NCI-H2171 treated with DMSO at 0.1 percent for 48 hours (cell line): ENCODE measurements at places on chromosomes 6 and 20.

GRCh38 chr20:58684291-58684690, 8.3 kb upstream of the NPEPL1 start:
- no peak for DNase-seq

GRCh38 chr6:131682442-131682841, 18.8 kb downstream of the OR2A4 start:
- DNase-seq = no peak

GRCh38 chr6:80357674-80358073, 251.2 kb downstream of the BCKDHB start:
- DNase-seq = no peak

GRCh38 chr6:1296542-1296941, 15.4 kb upstream of the FOXQ1 start:
- DNase-seq = no peak

DNA sequence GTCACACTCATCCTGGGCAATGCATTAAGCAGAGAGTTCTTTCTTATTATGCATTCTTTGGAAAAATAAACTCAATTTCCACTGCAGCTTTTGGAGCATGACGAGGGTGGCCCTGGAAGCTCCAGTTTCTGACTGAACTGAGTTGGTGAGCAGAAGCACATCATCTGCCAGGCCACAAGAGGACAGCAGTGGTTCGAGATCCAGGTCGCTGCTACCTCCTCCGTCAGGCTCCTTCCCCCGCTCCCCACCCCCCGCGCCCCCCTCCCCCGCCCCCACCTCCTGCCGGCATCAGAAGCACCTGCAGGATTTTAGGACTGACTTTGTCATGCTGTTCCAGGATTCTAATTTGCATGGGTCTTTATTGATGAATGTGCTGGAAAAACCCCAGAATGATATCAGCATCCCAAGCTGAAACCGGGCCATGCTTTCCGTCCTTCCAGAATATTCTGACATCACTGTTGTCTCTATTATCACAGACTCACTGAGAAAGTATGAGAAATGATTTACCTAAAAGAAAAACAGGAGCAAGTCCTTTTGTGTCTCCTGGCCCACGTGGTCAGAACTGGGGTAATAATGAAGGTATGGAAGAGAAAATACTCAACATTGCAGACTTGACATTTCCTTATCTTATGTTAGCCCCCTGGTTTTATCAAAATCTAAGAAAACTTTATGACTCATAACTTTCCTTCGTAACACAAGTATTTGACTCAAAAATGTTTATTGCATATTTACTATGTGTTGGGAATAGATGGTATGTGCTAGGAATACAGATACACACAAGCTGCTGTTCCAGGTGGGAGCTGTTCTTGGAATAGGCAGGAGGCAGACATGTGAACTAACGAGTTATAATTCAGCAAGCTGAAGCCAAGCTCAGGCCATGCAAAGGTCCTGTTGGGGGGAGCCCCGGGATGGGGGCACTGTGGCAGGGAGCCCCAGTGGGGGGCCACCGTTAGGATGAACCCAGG, 220.2 kb upstream of the EXOC2 start:
- DNase-seq = no peak

- DNase-seq = peak; percentile 64
These were observed 8.8 kb upstream of the NDRG3 start for GRCh38 chr20:36754656-36755222.

- DNase-seq = peak; percentile 26
These were observed 193.1 kb downstream of the DOK5 start for GRCh38 chr20:54668271-54669039.

GRCh38 chr20:39660226-39660625, 698.1 kb downstream of the DHX35 start:
- no peak for DNase-seq

DNA sequence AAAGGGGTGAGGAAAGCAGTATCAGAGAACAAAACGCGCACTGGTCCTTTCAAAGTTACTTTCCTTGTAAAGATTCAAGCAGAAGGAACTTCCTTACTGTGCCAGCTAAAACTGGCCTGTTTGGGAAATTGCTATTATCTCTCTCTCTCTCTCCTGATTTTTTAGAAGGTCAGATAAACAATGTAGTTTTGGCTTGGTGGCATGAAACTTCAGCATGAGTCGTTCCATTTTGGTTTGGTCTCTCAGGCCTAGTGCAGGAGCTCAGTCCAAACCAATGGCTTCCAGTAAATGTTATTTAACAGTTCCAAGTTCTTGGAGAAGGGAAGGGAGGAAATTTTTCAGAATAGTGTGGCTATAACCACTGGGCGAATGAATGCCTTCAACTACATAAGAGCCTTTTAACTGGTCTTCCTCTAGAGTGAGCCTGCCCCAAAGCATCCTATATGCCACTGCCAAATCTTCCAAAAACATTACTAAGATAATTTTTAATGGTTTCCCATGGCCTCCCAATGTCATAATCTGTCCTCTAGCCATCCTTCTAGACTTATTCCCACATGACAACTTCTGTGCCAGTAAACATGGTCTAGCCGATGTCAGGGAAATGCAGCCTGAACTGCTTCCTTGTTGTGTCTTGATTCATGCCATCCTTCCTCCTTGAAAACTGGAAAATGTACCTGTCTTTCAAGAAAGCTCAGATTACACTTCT, 9.1 kb upstream of the SNX9 start:
- DNase-seq = no peak

DNA sequence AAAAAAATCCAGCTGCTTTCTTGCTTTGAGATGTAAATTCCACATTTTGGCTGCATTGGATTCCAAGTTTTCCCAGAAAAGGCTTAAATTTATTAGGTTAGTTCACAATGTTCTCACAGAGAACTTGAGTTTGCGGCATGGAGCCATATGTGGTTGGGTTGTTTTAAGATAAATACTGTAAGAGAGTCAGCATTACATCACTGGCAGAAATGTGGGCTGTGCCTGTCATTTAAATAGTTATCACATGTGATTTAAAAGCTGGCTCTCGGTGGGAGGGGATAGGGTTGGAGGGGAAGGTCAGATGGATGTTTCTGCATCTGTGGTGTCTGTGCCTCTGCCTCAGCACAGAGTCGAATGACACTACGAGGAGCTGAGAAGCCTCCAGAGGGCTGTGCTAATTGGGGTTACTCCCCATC, 73.8 kb upstream of the SCP2D1 start:
- DNase-seq = peak; percentile 78

- DNase-seq = no peak
These were observed 46.0 kb upstream of the BHLHE23 start for GRCh38 chr20:63052571-63053431.

GRCh38 chr6:70547313-70547712, 19.4 kb upstream of the SDHAF4 start:
- DNase-seq = peak; percentile 5

DNA sequence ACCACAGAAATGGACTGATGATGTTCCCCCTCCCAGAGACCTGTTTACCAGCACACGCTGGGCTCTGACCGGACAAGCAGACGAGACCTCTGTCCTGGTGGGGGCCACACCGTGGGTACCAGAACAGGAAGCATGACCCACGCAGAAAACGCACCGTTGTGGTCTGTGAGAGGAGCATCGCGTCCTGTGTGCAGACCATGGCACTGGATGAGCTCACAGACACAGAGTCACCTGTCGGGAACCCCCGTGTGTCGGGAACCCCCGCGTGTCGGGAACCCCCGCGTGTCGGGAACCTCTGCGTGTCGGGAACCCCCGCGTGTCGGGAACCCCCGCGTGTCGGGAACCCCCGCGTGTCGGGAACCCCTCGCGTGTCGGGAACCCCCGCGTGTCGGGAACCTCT, 37.4 kb downstream of the MYT1 start:
- no peak for DNase-seq

GRCh38 chr6:45619994-45620471, 242.3 kb upstream of the SUPT3H start:
- no peak for DNase-seq

DNA sequence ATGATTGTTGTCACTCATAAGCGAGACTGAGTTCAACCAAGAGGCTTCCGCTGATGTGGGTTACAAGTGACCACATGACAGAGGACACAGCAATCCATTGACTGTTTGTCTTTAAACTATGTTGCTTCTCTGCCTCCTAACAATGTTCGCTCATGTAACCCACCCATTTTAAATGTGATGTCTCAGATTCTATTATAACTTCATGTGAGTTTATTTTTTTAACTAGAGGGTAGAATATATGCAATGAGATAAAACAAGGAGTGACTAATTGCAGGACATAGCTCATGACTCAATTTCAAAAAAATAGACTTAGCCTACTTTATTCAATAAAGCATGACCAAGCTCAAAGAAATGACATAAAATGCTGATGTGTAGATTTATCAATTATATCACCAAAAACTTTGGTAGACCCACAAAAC, 119.2 kb upstream of the SASH1 start:
- DNase-seq = no peak

DNA sequence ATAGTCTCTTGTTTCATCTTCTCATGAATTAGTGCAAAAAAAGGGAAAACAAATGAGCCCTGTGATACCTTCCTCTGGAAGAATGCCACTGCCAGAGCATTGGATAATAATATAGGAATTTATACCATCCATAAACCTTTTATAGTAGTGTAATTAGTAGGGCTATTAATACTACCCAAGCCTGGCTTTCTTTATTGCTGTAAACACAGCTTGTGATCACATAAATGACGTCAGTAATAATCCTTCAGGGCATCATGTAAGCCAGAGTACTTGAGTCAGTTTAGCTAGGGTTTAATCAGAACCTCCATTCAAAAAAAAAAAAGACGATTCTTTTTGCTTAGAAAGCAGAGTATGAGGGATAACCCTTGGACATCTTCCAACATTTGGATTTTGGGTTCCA, 264.8 kb downstream of the SLC35F1 start:
- no peak for DNase-seq

- DNase-seq = no peak
These were observed 71.9 kb downstream of the OPN5 start for GRCh38 chr6:47853766-47854165.

DNA sequence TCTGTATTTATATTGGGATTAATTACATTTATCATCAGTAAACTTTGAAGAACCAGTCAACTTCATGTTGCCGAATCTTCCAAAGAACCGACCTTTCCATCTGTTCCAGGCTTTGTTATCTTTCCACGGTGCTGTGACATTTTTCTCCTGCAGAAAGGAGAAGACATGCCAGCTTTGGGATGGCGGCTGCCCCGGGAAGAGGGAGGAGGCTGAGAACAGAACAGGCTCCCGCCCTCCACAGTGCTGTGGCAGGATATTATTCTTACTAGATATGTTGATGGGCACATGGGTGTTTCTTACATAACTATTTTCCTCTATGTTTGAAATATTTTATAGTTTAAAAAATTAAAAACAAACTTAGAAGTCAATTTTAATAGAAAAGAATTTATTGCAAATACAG, 44.9 kb downstream of the GINS1 start:
- DNase-seq = no peak

DNA sequence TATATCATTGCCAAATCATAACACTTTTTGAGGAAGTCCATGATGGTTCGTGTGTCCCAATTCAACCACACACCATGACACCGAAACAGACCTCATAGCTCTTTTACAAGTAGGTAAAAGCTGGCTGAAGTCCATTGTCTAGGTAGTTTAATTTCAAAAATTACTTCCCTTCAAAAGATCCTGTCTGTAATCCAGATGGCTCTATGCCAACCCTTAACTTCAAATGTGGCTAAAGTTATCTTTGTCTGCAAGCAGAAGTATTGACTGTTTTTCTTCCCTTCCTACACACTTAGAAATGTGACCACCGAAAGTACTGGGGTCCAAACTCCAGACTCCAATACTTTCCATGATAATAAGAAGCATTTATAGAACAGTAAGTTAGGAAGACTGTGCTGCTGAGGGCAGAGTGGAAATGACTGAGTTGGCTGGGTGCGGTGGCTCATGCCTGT, 8.3 kb upstream of the TIAM2 start:
- no peak for DNase-seq

- DNase-seq = no peak
These were observed 207.7 kb downstream of the MAFB start for GRCh38 chr20:40481337-40481736.

DNA sequence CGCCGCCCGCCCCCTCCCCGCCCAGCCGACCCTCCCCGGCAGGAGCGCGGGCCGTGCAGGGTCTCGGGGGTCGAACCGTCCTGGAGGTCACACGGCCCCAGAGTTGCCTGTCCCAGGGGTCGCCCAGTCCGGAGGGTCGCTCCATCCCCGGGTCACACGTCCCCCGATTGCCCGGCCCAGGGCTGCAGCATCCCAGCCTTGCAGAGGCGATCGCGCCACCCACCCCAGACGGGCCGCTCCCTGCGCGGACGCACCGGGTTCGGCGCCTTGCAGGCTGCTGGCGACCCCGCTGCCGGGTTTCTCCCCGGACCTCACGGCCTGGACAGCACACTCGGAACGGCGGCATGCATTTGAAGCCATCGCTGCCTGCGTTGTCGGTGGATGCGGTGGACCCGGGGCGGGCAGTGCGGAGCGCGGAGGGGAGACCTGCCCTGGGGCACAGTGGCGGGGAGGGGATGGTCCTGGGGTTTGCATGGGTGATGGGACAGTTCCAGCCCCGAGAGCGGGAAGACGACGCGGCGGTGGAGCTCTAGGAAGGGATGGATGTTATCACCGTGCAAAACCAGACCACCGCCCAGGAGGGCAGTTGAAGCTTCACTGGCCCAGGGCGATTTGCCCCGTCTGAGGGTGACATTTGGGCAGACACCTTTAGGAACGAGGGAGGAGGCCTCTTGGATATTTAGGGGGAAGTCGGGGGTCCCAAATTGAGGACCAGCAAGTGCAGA, 22.7 kb upstream of the FRMD1 start:
- DNase-seq = no peak

GRCh38 chr6:75149696-75150095, 56.2 kb downstream of the COL12A1 start:
- no peak for DNase-seq

DNA sequence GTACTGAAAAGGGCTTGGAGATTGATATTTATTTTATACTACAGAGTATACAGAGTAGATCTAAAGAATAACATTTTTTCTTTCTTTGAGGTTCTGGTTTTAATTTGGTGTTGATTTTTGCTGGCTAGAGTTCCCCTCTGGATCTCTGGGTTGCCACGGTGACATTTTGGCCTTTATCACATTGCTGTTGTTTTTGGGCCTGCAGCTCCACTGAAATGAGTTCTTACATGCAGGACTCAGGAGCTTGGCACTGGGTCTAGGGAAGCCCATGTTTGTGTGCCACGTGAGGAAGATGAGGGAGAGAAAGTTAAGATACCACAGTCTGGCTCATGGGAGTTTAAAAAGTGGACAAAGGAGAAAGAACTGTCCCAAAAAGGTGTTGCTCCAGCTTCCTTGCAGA, 7.4 kb upstream of the TFAP2C start:
- DNase-seq = no peak

DNA sequence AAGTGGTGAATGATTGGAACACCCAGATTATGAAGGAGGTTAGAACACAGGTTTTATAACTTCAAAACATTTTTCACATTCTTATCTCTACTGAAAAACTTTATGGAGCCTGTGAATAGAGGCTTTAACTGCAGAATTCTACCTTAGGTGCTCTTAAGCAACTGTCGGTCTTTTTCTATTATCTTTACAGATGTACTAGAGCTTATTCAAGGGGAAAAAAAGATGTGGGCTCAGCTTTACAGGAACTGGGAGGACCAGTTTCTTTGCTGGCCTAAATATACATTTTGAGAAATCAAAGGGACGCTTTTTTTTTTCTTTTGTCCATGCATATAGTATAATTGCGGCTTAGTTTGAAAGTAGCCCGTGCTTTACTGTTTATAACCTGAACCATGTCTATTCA, 58.9 kb downstream of the UST start:
- DNase-seq = no peak

GRCh38 chr6:97293198-97293696, 10.2 kb upstream of the MMS22L start:
- no peak for DNase-seq
